ENCODE measurements at places on chromosomes 1 and 21.

DNA sequence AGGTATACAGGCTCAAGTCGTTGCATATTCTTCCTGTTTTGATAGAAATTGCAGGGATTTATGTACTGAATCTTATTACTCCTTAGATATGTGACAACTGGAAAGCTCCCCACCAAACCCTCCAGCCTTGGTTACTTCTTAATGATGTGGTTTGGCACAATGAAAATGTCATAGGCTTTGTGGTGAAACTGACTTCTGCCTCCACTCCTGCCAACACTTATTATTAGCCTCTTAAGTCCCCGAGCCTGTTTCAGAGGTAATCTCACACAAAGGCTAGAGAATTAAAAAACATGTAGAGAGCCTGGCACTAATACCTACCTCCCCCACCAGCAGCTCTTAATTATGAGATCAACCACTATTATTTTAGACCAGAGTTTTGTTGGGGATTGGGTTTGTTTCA lies 4.2 kb downstream of the COX20 start:
- no peak for DNase-seq

DNA sequence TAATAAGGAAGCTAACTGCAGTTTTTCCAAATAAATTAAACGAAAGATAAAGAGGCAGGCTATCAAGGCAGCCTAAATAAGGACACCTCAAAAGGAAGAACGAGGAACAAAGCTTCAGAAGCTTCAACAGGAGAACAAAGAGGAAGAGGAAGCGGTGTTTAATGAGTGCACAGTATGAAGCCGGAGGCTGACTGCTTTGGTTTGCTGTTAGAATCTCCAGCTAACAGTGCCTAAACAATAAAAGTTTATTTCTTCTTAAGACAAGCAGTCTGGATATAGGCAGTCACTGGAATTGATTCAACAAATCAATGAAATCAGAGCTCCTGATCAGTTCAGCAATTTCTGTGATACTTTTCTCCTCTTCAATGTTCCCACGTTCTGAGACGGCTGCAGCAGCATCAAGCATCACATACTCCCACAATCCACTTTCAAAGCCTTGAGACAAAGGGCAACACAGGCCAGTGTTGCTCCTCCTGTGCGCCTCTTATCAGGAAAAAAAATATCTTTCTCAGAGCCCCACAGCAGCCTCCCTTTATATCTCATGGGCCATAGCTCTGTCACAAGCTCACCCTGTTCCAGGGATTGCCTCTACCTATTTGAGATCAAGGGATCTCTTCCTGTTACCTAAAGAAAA lies 365.6 kb upstream of the ST6GALNAC5 start:
- DNase-seq, result no peak

DNA sequence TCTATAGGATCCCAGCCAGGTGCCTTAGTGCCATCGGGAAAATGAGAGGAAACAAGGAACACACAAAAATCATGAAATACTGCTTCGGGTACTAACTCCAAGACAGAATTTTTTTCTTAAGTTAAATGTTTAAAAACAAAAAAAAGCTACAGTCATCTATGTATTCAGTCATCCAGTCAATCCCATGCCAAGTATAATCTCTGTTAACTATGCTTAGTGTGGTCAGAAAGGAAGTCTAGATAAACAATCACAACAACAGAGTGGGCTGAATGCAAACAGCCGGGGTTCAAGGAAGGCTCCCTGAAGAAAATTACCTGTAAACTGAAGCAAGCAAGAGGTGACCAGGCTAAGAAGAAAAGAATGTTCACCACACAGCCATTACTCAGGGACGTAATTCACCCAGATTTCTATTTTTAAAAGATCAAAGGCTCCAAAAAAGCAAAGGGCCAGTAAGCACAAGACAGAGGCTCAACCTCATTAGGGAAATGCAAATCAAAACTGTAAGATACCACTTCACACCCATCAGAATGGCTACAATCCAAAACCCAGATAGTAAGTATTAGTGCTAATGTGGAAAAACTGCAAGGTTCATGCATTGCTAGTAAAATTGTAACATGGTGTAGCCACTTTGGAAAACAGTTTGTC lies 53.0 kb downstream of the RERE start:
- DNase-seq, result no peak

GRCh38 chr1:185213091-185213490 lies 56.1 kb downstream of the SWT1 start:
- DNase-seq, result no peak

GRCh38 chr1:20775700-20776099 lies 11.4 kb downstream of the HP1BP3 start:
- DNase-seq, result no peak

DNA sequence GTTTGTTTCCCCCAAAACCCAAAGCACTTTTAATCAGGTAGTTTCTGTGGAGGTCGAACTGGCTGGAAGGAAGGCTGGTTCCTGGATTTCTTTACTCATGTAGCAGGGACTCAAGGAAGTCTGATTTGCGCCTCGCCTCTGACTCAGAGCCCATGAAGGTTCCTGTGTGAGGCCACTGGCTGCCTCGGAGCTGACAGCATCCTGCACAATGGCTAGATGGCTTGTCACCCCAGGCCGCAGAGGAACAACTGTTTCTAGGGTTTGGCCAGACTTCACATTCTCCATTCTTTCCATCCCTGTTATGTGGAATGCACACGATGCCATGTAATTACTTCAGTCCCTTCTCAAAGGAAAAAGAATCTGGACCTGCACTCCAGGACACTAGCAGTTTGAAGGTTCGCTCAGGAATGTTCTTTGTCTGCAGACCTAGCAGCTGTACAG lies 39.1 kb upstream of the PRSS38 start:
- DNase-seq, result no peak

GRCh38 chr1:158396646-158397045 lies 2.6 kb downstream of the OR10T2 start:
- no peak for DNase-seq
